ENCODE measurements at places on chromosomes 6 and 20. TPM values are rescaled to one million over a fixed set of nuclear protein-coding genes. Genes with fewer than 3 reads are reported as not detected.

The SPATA25 gene
- 2.6 TPM for total RNA-seq

The ALDH8A1 gene
- total RNA-seq, result not detected

The RIPPLY2 gene
- not detected for total RNA-seq

The PXT1 gene
- not detected for total RNA-seq

The HLA-DRB5 gene
- total RNA-seq, result 40.9 TPM

The RNF217 gene
- total RNA-seq, result 7.3 TPM

The MYCT1 gene
- not detected for total RNA-seq

The FAM83D gene
- 51.1 TPM for total RNA-seq

The DACT2 gene
- total RNA-seq, result not detected

The C20orf141 gene
- total RNA-seq, result not detected

The DLK2 gene
- total RNA-seq, result 7.1 TPM

The DDX27 gene
- total RNA-seq, result 82.5 TPM

The EDN1 gene
- 0.38 TPM for total RNA-seq

The GLP1R gene
- not detected for total RNA-seq

The HLA-B gene
- 167 TPM for total RNA-seq

The CCN2 gene
- total RNA-seq, result 43.2 TPM

The ZNF512B gene
- total RNA-seq, result 22.8 TPM

The TRIM31 gene
- not detected for total RNA-seq

The RAMACL gene
- total RNA-seq, result 0.66 TPM

The SLC16A10 gene
- 2.8 TPM for total RNA-seq

The KCNG1 gene
- 183 TPM for total RNA-seq

The C6orf58 gene
- total RNA-seq, result not detected

The ADGRF4 gene
- not detected for total RNA-seq

The CD93 gene
- 0.91 TPM for total RNA-seq

The HDGFL1 gene
- not detected for total RNA-seq

The POU5F1 gene
- 0.21 TPM for total RNA-seq

The KHDC1L gene
- total RNA-seq, result not detected

The GSTA2 gene
- not detected for total RNA-seq

The MRPS10 gene
- 33.8 TPM for total RNA-seq

The SMLR1 gene
- total RNA-seq, result not detected

The F13A1 gene
- not detected for total RNA-seq

The HUS1B gene
- 0.87 TPM for total RNA-seq

The RXRB gene
- 23.8 TPM for total RNA-seq

The UNC93A gene
- total RNA-seq, result not detected

The IYD gene
- 0.04 TPM for total RNA-seq

The CLPSL2 gene
- not detected for total RNA-seq

The RRAGD gene
- 4.5 TPM for total RNA-seq

The OPRM1 gene
- total RNA-seq, result not detected

The RNF8 gene
- 18.3 TPM for total RNA-seq

The CCN5 gene
- not detected for total RNA-seq

The COMMD7 gene
- total RNA-seq, result 21.2 TPM

The MOCS3 gene
- total RNA-seq, result 12.8 TPM

The C6orf89 gene
- total RNA-seq, result 17.6 TPM

The PRR18 gene
- total RNA-seq, result not detected

The RRBP1 gene
- total RNA-seq, result 100 TPM

The TFAP2B gene
- total RNA-seq, result 8.9 TPM

The CST1 gene
- total RNA-seq, result not detected

The CTNNBL1 gene
- 40.5 TPM for total RNA-seq

The RBM24 gene
- 1.5 TPM for total RNA-seq

The RAET1G gene
- 0.34 TPM for total RNA-seq

The DEFB132 gene
- not detected for total RNA-seq

Data from A375 (cell line).